ENCODE measurements at places on chromosomes 2 and 18.
A peak's percentile ranks its signal among the peaks of the same experiment; 100 is the strongest.

DNA sequence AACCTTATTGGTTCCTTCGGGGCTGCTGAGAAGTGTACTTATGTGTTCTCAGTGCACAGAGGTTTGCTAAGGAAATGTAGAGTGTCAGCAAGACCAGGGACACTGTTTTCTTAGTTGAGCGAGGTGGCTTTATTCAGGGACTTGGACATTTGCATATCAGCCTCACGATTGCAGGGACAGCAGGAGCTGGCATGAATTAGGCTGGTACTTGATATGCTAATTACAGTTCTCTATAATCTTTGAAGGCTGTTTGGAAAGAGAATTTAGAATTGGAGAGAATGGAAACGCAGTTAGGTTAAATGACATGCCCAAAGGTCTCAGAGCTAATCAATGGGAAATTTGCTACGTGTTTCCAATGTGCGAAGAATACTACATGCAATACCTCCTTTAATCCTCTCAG, 18.7 kb upstream of the MTCL1 start:
- no peak for DNase-seq

- DNase-seq = no peak
Observed at GRCh38 chr2:32931945-32932709, 14.6 kb upstream of the LTBP1 start.

DNA sequence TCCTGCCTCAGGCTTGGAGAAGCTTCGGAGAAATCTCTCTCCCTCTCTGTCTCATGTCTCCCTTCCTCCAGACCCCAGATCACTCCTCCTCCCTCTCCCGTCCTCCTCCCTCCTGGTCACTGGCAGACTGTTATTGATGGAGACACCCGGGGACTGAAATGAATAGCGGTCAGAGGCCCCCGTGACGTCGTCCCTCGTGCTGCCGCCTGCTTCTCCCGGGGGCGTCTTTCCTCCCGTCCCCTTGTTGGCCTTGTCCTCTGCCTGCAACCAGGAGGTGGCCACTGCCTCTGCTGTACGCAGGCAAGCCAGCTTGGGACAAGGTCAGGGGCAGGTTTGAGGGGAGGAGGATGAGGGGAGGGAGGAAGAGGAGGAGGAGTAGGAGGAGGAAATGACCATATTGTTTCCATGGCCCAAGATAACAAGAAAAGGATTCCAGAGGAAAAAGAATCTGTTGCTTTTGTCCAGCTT, 78.2 kb downstream of the CELF4 start:
- no peak for DNase-seq

- DNase-seq = no peak
Observed at GRCh38 chr2:31865215-31865614, 145.6 kb downstream of the MEMO1 start.

- DNase-seq = no peak
Observed at GRCh38 chr2:199804831-199805230, 46.2 kb downstream of the FTCDNL1 start.

- peak; percentile 58 for DNase-seq
Observed at GRCh38 chr2:3597567-3597966, 2.7 kb downstream of the COLEC11 start.

DNA sequence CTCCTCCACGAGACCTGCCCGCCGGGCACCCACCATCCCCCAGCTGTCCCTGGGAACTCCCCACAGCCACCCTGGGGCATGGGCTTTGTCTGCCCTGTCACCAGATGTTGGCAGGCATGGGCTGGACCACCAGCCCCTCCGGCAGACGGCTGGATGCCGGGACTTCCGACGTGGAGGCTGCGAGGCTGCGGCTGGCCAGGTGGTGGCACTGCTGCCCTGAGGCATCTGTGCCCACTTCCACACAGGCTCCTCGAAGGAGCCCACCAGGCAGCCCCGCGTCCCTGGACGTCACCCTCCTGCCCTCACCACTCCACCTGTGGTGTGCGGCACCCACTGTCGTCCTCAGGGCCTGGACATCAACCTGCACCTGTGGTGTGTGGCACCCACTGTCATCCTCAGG, 319.9 kb upstream of the SALL3 start:
- peak; percentile 38 for DNase-seq

DNA sequence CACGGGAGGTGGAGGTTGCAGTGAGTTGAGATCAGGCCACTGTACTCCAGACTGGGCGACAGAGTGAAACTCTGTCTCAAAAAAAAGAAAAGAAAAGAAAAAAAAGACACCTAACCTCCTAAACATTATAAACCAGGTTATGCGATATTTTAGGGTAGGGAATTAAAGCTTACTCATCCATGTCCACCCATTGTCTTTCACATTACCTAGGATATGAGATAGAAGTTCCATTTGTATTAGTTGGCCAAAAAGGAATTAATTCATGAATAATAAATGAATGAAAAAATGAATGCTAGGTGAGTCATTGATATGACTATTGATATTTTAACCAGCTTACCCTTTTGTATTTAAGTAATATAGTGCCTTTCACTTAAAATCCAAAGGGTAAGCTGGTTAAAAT, 132.9 kb downstream of the FAM161A start:
- no peak for DNase-seq

DNA sequence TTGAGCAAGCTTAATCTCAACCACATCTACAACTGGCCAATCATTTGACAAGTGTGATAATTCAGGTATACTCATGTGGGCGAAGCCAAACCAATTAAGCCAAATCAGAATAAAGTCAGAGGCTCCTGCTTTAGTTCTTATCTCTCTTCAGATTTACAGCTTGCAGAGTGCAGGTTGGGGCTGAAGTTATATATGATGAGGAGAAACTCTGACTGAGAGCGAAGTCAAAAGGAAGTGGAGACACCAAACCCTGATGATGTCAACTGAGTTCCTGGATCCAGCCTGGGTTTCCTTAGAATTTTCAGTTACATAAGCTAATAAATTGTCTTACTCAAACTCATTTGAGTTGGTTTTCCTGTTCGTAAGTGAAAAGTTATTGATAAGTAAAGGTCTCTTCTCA, 73.9 kb downstream of the ASXL2 start:
- no peak for DNase-seq

DNA sequence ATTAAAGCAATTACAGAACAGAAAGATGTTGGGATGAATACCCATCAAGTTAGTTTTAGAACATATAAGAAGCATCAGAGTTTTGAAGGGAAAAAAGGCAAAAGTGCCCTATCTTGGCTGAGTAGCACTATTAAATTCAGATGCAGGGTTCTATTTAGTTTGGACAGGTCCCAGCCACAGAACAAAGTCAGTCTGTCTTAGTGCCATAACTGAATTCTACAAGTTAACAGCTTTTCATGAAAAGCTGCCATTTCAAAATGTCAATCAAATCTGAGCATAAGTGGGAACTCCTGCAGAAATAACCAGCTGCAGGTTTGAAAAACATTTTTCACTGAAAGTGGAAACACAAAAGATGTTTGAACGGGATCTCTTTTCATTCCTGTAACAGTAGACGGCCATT, 160.4 kb downstream of the SRBD1 start:
- DNase-seq = no peak

DNA sequence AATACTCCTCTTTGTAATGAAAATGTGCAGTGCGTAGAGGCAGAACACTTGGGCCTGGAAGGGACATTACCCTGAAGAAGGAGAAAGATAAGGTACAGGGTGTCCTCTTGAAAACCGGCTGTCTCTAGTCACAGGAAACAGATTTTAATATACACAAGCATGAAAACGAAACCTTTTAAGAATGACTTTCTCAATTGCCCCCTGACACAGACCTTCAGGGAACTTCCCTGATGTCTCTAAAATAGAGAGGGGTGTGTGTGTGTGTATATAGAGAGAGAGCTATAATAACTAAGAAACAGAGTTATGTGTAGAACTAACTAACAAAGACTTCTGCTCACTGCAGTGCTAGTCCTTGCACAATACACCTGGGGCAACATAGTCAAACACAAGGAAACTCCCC, 780.0 kb downstream of the CNTNAP5 start:
- no peak for DNase-seq

- no peak for DNase-seq
Observed at GRCh38 chr18:10184776-10185175, 269.7 kb upstream of the APCDD1 start.
